Germinal center (tissue), 1 donor: ENCODE measurements at places on chromosomes 1 and 21.

DNA sequence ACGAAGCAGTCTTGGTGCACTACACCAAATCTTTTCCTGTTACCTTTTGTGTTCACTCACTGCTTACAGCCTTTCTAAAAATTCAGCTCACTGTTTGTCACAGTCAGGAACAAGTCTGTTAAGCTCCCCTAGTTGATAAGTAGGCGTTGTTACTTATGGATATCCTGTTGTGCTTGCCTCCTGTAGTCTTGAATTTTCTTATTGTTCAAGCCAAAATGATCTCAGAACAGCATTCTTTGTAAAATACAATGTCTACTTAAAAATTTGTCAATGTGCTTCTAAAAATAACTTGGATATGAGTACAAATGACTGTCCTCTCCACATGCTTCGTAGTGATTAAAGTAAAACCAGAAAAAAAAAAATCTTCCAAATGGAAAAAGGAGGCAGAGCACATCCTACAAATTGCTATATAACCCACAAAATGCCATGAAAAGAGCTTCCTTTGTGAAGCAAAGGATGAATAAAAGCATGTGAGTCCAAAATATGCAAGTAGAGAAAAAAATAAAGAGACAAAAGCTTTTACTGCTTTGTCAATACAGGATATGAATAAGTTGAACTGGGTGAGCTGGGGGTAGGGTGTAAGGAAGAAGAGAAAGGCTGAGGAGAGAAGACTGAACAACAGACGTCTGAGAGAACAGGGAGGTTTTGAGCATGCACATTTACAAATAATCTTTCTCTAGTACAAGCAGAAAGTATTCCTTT is 228.9 kb upstream of the ADGRL4 start:
- no peak for DNase-seq

DNA sequence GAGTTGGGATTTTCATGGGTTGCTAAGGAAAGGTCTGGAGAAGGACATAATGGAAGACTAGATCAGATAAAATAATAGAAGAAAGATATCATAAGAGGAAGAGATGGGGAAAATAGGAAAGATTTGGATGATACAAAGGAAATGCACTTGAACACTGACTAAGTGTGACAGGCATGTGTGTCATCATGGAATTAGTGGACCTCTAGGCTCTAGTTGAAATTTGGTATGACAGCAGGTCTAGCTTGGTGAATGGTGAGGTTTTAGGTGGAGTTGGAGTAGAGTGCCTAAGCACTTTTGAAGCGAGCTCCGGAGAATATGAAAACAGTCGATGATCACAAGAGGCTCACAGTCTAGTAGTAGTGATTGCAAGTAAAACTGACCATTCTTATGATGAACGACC is 73.0 kb upstream of the PTGS2 start:
- DNase-seq, result no peak

DNA sequence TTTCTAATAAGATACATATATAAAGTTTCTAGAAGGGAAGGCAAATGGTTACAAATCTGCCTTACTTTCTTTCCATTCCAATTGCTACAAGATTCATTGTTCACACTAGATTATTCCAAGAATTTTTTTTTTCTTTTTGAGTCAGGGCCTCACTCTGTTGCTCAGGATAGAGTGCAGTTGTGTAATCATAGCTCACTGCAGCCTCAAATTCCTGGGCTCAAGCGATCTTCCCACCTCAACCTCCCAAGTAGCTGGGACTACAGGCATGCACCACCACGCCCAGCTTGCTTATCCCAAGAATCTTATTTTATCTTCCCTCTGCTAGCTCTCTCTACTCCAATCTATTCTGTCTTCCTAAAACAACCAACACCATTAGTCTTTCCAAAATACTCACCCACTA is 81.8 kb downstream of the KIAA0319L start:
- no peak for DNase-seq

GRCh38 chr1:33583567-33583966 is 111.1 kb downstream of the ZSCAN20 start:
- DNase-seq, result no peak

GRCh38 chr1:74613894-74614293 is 59.7 kb downstream of the ERICH3 start:
- no peak for DNase-seq

DNA sequence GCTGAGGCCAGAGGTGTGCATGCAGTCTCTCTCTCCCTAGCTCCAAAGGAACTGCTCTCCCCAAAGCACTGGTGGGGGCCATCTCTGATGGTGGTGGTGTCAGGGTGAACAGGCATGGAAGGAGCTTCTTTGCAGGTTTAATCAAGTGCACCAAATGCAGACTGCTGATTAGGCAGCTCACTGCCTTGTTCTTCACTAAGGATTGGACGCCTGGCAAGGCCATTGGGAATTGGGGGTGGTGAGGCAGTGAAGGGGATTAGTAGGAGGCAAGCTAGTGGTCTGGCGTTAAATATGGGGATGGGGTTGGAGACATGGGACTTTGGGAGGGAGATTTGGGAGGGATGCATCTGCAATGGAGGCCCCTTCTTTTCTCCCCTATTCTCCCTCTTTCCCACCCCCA is 1.5 kb downstream of the CACNA1E start:
- no peak for DNase-seq

DNA sequence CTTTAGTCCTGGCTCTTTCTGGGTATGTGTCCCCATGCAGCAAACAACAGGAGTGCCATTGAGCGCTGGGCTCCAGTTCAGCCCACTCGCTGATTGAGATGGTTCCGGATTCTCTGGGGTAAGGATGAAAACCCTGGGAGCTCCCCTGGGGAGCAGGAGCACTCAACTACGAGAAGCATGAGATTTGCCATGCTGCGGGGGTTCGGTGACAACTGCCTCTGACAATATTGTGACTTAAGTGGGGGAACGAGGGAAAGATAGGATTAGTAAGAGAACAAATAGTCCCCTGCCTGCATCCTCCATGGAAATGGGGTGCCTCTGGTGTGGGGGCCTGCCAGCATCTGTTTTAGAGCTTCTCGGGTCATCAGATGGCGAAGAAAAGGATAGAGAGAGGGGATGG is 123.6 kb upstream of the IPO9 start:
- no peak for DNase-seq

GRCh38 chr1:234517110-234517802 is 38.3 kb upstream of the TARBP1 start:
- no peak for DNase-seq

GRCh38 chr1:183838221-183838620 is 33.3 kb downstream of the RGL1 start:
- DNase-seq, result no peak

- peak; percentile 83 for DNase-seq
These were observed 18.3 kb upstream of the SERINC2 start for GRCh38 chr1:31394584-31395193.

- DNase-seq, result peak; percentile 62
These were observed 153.5 kb downstream of the RERE start for GRCh38 chr1:8663915-8664329.

GRCh38 chr1:222037720-222038119 is 295.8 kb upstream of the DUSP10 start:
- no peak for DNase-seq

DNA sequence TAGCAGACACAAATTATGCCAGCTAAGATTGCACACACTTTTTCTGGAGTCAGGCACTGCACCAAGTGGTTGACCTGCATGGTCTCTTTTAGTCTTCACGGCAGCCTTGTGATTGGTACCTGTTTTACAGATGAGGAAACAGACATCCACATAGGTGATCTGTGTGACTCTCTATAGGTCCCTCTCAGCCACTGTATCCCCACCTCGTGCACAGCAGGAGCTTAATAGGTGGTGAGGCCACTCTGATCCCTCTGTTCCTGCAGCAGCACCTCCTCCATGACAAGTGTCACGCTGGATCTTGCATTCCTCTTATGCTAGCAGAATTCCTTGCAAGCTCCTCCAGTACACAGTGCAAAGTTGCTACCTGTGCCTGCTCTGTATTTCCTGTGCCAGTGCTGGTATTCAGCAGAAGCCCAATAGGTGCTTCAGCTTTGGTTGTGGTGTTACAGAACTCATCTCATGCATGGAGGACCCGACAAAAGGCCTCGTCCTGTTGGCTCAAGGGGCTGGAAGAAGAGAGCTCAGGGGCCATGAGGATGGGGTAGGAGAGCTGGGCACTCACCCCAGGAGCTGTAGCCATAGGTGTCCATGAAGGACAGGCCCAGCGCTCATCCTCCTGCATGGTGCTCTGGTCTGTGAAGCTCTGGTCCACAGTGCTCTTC is 546.7 kb downstream of the PTPRU start:
- DNase-seq, result no peak

GRCh38 chr1:1777950-1778662 is at the start of gene NADK:
NADK (minus strand) TSS chr1:1778470; CDS start chr1:1765406, 13,064 bp downstream.
- DNase-seq, result peak; percentile 86

GRCh38 chr1:195188821-195189220 is 1419.4 kb downstream of the KCNT2 start:
- no peak for DNase-seq

- DNase-seq, result no peak
These were observed 14.1 kb upstream of the KIAA0040 start for GRCh38 chr1:175206687-175207086.

GRCh38 chr1:208857465-208857864 is 613.3 kb upstream of the PLXNA2 start:
- DNase-seq, result no peak

DNA sequence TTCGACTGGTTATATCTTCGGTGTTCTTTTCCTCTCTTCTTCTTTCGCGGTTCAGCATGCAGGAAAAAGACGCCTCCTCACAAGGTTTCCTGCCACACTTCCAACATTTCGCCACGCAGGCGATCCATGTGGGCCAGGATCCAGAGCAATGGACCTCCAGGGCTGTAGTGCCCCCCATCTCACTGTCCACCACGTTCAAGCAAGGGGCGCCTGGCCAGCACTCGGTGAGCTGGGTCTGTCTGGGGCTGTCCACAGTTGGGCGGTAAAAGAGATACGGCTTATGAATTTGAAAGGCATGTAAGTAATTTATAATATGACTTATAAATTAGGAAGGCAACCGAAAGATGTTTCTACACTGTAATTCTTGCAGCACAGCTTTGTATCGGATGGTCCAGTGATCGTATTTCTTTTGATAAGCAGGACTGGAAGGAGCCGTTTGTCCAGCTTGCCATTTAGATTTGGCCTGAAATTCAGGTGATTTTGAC is 334 bp downstream of the CTH start:
- DNase-seq, result no peak

- DNase-seq, result peak; percentile 54
These were observed 14.9 kb downstream of the TTC34 start for GRCh38 chr1:2786329-2787162.

DNA sequence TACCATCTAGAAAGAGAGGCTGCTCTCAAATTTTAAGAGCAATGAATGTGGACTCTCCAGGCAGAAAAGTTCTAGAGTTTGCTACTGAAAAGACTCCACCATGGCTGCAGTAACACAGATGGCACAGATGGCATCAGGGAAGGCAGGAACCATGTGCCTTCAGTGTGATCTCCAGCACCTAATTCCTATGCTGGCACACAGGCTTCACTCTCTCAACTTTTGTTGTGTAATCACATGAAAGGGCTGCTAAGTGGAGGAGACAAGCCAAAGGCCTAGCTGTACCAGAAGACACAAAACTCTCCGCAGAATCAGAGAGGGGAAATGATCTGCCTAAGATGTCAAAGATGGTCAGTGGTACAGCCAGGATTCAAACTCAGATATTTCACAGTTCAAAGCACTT is 31.1 kb downstream of the ERI3 start:
- DNase-seq, result no peak

GRCh38 chr1:21435646-21436487 is 4.1 kb upstream of the NBPF3 start:
- DNase-seq, result no peak

DNA sequence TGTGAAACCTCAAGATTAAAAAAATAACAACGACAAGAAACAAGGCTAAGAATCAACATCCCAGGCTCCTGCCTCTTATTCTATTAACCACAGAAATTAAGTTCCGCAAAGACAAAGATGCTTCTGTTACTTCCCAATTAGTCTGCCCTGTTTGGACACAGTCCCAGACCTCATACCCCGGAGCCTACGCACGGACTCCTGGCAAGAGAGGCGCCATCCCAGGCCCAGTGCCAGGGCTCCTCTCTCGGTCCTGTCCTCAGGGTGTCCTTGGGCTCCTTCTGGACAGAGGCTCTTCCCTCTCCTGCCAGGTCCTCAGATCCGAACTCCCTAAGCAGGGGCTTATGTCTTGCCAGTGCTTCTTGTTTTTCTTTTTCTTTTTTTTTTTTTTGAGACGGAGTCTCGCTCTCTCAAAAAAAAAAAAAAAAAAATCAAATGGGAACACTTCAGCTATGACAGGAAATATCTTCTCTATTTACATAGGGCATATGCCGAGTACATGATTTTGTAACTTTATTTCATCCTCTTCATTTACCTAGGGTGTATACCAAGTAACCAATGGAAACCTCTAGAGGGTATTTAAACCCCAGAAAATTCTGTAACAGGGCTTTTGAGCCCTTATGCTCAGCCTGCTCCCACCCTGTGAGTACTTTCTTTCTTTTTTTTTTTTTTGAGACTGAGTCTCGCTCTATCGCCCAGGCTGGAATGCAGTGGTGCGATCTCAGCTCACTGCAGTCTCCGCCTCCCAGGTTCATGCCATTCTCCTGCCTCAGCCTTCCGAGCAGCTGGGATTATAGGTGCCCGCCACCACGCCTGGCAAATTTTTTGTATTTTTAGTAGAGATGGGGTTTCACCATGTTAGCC is 11.7 kb upstream of the ENO1 start:
- no peak for DNase-seq

- DNase-seq, result no peak
These were observed 8.4 kb downstream of the EXTL1 start for GRCh38 chr1:26029864-26030481.

GRCh38 chr1:3061981-3062615 is 6.9 kb upstream of the PRDM16 start:
- no peak for DNase-seq

- no peak for DNase-seq
These were observed 21.6 kb upstream of the GPR137B start for GRCh38 chr1:236120721-236121153.
